Activated T-helper 17 cell treated with anti-CD3 and anti-CD28 coated beads, Interleukin-2, amount 50 U/mL, for 72 hours (primary cell): ENCODE measurements at places on chromosomes 4 and X. TPM values are rescaled to one million over a fixed set of nuclear protein-coding genes. Genes with fewer than 3 reads are reported as not detected.

DNA sequence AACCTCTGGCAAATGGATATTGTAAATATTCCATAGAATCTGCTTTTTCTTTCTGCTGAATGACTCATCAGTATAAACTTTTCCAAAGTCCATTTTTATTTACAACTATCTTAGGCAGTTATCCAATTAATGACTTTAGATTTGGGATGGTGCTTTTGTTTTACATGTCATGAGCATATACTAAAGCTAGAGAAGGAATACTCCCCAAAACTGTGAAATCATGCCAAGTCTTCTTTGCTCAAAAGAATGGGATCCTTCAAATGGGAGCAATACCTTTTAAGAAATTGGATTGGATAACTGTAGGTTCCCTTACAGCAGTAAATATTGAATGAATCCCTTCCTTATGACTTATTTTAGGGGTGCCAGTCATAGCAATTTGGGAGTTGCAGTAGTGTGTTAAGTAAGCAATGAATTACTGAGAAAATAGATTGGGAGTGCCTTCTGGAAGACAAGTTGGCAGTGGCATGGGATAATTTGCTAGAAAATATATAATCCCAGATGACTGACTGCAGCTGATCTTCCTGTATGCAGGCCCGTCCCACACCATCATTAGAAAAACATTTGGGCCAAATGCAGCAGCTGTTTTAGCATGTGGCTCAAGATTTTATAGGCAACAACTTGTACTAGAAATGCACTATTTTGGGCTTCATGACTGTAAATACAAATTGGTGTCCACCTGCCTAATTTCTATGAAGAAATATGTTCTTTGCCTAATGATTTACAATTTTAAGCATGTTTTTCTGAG lies 2.8 kb downstream of the TMPRSS11D start:
- no peak for ATAC-seq

- ATAC-seq, result no peak
Measured at GRCh38 chr4:7929118-7929951, 10.3 kb downstream of the AFAP1 start.

Gene TBC1D14
- 44.1 TPM for total RNA-seq

DNA sequence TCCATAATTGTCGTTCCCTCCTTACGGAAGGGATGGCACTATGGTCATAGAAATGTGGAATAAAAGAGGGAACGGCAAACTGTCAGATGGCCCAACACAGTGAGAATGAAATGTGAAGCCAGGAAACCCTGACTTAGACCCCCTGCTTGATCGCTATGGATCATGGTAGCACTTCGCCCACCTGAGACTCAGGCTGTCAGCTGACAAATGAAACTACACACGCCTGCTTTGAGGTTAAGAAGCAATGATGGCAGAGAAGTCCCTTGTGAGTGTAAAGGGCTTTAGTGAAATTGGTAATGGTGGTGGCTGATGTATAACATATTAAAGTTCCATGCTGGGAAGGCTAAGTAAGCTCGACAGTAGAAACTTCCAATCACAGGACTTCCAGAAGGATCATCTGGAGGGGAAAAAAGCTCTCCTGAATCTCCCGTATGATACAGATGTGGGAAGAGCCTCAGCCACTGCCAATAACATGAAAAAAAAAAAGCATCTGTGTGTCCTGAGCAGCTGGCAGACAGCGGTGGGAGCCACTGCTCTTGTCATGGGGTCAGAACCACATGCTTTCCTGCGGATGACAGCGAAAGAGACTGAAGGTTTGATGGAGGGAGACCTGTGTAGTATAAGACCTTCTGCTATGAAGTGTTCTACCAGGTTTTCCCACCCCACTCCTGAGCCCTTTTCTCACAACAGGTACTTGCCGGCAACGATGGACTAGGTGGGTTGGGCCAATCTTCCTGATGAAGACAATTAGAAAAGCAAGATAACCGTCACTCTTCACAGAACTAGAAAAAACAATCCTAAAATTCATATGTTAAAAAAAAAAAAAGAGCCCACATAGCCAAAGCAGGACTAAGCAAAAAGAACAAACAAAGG lies 107.6 kb downstream of the AFAP1 start:
- ATAC-seq, result peak; percentile 25

GRCh38 chr4:141543176-141543575 lies 93.2 kb upstream of the IL15 start:
- no peak for ATAC-seq

Gene TMEM154
- 8.6 TPM for total RNA-seq

DNA sequence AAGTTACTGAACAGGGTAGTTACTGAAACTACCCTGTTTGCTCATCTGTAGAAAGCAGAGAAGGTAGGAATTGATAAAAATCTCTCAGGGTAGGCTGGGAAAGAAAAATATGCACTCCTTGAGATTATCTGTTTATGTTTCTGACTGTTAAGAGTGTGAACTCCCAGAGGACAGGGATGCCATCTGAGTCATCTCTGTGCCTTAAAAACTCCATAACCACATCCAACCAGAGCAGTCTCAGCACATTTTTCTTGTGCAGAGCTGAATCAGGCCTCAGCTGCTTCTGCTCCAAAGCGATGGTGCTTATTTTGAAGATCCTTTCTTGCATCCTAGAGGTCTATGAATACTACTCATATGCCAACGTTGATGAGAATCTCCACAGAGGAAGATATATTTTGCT lies 9.9 kb downstream of the CENPVL3 start:
- peak; percentile 34 for ATAC-seq

GRCh38 chr4:33739884-33740632 lies 2504.3 kb downstream of the ARAP2 start:
- ATAC-seq, result no peak

GRCh38 chr4:3862640-3863420 lies 96.6 kb downstream of the ADRA2C start:
- ATAC-seq, result no peak

Gene ERAS
- 0.26 TPM for total RNA-seq

Gene ZCCHC18
- 2.0 TPM for total RNA-seq

Gene AKAP14
- not detected for total RNA-seq

DNA sequence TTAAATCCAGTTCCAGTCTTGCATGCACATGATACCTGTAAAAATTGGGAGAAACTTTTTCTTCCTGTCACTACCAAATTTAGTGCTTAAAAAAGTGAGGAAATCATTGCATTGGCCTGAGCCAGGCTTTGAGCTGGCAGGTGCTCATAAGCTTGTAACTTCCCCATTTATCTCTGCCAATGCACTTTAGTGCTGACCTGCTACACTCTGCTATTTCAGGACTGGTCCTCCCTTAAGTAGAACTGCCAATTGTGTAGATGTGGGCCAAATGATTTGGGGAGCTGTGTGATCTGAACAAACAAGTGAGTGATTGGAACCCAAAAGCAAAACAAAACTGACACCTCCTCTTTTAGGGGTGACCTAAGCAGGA lies 51.8 kb downstream of the ZNF827 start:
- no peak for ATAC-seq

Gene FATE1
- total RNA-seq, result not detected

DNA sequence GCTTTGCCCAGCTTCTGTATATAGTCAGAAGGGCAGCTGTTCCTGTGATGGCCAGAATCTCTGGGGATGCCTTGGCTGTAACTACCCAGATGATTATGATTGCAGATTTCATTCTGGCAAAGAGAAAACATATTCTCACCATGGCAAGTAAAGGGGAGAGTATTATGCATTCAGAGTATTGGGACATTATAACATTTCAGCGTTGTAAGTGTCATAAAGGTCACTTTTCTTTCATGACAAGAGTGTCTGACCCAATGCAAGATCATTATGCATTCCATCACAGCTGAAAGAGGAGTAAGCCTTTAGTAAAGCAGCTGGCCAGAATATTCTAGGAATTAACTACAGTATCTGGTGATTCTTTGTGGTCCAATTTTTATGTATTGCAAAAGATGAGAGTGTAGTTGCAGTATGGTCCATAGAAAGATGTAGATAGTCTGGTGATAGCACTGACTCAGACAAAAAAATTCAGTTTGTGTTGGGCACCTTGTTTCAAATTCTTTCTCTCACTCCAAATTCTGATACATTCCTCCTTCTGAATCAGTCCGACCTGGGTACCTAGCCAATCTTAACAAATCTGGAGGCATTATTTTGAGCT lies 2366.3 kb downstream of the PCDH7 start:
- ATAC-seq, result no peak

DNA sequence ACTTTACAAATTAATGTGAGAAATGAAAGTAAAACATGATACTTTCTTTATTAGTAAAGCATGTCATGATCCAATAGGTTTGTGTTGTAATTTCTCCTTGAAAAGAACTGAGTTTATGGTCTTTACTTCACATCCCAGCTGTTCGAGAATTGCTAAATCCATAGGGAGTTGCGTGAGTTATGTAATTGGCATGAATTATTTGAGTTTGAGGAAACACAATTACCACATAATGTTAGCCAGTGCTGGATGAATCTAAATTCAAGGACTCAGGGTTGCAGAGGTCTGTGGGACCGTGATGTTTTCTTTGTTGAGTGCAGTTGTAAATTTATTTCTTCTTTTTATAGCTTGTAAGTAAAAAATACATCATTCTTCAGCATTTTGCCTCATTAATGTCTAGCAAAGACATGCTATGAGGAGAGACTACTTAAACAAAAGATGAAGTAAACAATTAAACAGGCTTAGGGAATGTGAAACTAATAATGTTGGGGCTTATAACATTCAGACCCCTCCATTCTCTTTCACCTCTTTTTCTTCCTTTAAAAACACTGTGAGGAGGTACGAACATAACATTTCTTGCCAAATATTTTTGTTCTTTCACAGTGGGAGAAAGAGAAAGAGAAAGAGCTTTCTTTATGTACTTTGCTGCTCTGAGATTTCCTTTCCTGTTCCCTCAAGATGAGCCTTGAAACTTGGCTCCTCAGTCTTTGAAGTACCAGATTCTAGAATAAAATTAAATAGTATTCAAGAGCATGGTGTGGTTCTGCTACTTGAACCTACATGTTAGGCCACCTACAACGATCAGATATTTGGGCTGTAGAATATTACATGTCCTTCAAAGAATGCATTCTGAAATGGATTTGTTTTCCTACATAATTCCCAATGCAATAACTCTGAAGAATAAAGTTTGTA lies 159.6 kb upstream of the ANK2 start:
- no peak for ATAC-seq

DNA sequence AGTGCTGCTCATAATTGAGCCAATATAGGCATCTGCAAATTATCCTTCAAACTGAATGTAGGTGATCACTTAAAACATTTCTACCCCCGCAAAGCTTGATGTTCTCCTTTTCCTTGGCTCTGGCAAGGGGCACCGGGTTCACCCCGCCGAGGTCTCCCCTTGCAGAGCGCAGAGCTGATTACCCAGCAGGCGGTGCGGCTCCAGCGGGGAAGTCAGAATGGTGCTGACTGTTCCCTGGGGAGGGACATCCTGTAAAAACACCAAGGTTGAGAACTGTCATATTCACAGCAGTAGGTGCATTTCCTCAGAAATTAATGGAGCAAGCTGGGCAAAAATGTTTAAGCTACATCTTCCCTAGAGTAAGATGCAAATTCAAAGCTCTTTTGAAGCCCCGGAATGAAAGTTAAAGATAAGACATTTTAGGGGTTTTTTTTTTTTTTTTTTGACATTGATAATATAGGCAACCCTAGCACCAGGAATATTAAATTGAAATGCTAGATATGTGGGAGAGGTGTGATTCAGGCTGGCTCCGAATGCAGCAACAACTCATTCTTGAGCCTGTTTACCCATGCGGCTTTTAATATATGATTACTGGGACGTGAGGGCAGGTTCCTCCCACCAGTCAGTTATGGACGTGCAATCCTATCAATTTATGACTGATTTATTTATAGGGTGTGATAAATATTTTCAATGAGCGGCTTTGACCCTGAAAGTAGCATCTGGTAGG lies 767.3 kb upstream of the TENM3 start:
- ATAC-seq, result no peak

Gene OPHN1
- total RNA-seq, result 0.22 TPM

DNA sequence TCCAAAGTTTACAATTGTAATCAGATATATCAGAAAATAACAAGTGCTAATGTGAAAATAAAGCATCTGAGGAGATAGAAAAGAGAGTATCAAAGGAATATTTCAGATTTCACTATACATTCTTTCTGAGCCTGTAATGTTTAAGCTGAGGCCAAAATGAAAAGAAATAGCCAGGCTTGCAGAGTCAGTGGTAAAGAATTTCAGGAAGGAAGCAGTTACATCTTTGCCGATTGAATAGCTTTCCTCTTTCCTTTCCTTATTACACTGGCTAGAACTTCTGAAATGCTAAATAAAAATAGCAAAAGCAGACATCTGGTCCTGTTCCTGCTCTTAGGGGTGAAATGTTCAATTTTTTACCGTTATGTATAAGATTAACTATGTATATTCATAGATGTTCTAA lies 1441.6 kb upstream of the PCDH7 start:
- ATAC-seq, result no peak

GRCh38 chr4:23934915-23935314 lies 45.1 kb upstream of the PPARGC1A start:
- ATAC-seq, result no peak

Gene IDH3G
- 82.2 TPM for total RNA-seq

Gene TCEAL3
- total RNA-seq, result 9.1 TPM

Gene GPC3
- total RNA-seq, result 0.15 TPM

- ATAC-seq, result no peak
Measured at GRCh38 chr4:5322321-5322720, 271.0 kb downstream of the STK32B start.

- ATAC-seq, result no peak
Measured at GRCh38 chr4:151202851-151203455, 74.0 kb upstream of the PRSS48 start.

DNA sequence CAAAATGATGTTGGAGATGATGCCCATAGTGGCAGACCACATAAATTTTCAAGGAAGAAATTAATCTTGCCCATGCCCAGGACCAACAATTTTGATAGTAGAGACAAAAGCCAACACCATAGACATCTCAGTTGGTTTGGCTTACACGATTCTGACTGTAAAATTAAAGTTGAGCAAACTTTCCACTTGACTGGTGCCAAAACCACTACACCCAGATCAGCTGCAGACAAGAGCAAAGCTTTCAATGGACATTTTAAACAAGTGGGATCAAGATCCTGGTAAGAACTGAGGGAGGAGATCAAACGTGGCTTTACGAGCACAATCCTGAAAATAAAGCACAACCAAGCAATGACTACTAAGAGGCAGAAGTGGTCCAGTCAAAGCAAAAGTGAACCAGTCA lies 90.7 kb downstream of the PAPSS1 start:
- no peak for ATAC-seq

GRCh38 chrX:45598861-45599260 lies 398.2 kb upstream of the DIPK2B start:
- no peak for ATAC-seq

Gene MAGEE1
- total RNA-seq, result 3.3 TPM

GRCh38 chrX:94265323-94265722 lies 591.3 kb downstream of the FAM133A start:
- no peak for ATAC-seq

Gene HPGD
- total RNA-seq, result 11.5 TPM

- ATAC-seq, result no peak
Measured at GRCh38 chr4:180766944-180767729, 1476.1 kb upstream of the TENM3 start.

- peak; percentile 50 for ATAC-seq
Measured at GRCh38 chrX:101759000-101759399, 99.3 kb upstream of the ARMCX2 start.

DNA sequence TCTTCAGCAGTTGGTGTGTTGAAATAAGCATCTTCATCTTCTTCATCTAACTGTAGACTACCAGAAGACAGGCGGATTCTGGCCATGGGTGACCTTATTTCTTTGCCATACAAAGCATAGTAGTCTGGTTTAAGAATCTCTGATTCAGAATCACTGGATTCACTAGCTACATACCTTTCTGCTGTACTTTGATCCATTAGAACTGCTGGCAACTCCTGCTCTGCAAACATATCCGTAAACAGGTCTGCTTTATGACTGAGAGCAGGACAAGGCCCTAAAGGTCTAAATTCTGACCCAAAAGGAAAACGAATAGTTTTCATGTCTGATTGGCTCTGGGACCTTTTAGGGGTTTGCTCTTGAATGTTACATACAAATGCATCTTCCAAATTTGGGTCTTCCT lies 49.9 kb downstream of the FRMD7 start:
- ATAC-seq, result no peak

Gene SRPX2
- not detected for total RNA-seq

Gene ZDHHC15
- 0.32 TPM for total RNA-seq
